ENCODE measurements at places on chromosomes 7 and 10.

DNA sequence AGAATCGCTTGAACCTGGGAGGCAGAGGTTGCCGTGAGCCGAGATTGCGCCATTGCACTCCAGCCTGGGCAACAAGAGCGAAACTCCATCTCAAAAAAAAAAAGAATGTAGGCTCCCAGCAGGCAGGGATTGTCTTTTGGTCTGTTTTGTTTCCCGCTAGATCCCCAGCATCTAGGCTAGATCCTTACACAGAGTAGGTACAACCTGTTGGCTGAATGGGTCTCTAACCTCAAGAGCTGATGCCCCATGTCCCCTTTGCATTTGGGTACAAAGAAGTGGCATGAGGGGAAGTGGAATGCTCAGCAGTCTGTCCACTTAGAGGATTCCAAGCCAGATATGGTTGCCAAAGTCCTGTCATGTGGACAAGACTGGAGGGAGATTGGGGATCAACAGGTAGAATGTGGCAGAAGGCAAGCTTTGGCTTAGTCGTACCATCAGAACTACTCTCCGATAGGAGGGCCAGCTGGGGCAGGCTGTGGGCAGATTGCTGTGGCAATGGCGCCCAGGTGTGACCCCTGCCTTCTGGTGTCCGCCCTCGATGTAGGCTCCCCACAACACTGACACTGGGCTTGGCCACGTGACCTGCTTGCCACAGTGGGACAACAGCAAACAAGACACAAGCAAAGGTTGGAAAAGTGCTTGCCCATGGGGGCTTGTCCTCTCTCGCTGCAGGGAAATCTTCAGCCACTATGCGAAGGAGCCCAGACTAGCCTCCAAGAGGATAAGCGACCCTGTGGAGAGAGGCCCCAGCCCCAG is 21.4 kb downstream of the LEP start:
- DNase-seq, result no peak

- DNase-seq, result no peak
Measured at GRCh38 chr7:117012284-117012683, 59.0 kb downstream of the ST7 start.

GRCh38 chr7:112022128-112022527 is 184.1 kb downstream of the DOCK4 start:
- no peak for DNase-seq

DNA sequence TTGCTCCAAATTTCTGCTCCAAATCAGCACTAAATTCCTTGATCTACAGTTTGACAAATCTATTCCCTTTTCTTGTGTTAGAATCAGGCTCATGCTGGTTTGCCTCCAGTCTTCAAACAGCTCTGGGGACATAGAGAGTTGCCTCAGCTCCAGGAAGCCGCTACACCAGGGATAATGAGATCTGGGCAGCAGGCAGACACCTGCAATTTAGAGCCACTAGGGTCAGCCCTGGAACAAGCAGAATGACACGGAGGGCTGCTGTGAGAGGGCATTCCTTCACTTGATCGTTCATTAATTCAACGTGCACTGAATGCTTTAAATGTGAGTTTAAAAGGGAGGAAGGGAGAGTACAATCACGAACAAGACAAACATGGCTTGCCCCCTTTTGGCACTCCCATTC is 3.7 kb upstream of the ELMO1 start:
- DNase-seq, result no peak

- DNase-seq, result no peak
Measured at GRCh38 chr7:103474956-103475355, 28.9 kb upstream of the SLC26A5 start.

DNA sequence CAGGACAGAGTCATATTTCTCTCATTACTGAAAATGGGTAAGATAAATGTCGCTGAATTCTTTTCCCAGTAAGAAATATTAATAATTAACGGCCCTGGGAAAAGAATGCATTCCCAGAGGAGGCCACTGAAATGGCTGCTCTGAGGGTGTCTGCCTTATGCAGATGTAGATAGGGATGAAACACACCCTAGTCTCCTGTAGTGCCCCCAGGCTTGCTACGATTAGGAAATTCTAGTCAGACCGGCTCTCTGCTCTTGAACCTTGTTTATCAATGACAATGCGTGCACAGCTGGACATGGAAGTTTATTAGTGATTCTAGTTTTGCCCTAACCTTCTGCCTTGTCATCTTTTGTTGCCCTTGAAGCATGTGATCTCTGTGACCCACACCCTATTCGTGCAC is 291.1 kb downstream of the ZNF248 start:
- no peak for DNase-seq
